Breast epithelium (tissue), 4 donors: ENCODE measurements at places on chromosomes 4 and X. TPM values are rescaled to one million over a fixed set of nuclear protein-coding genes. Genes with fewer than 3 reads are reported as not detected.
A peak's percentile ranks its signal among the peaks of the same experiment; 100 is the strongest.

The STX18 gene
- total RNA-seq: 32.8 TPM

The PJA1 gene
- total RNA-seq: 20.0 TPM

DNA sequence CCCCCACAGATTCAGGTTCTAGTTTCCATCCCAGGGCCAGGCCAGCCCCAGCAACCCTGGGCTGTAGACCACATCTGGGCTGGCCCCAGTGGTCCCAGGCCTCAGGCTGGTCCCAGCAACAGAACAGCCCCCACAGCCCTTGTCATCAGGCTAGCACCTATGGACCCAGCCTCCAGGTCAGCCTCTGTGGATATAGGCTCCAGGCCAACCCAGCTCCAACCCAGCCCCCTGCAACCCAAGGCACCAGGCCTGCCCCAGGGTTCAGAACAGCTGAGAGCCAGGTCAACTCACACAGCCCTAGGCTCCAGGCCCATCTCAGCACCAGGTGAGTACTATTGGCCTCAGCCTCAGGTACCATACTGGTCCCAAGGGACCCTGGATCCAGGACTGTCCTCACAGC, 155.3 kb downstream of the PWWP3B start:
- no peaks in the 10 kb centered on the region for H3K4me1 ChIP-seq
- no peaks in the 10 kb centered on the region for H3K36me3 ChIP-seq
- no peak for DNase-seq

- no peak overlapping the region for H3K27ac ChIP-seq
- no peak for DNase-seq
- H3K4me3 ChIP-seq: no peak overlapping the region
- no peaks in the 10 kb centered on the region for H3K4me1 ChIP-seq
- peaks cover 36% of the 10 kb centered on the region for H3K27me3 ChIP-seq
Measured at GRCh38 chrX:13015536-13016236, 28.7 kb downstream of the FAM9C start.

DNA sequence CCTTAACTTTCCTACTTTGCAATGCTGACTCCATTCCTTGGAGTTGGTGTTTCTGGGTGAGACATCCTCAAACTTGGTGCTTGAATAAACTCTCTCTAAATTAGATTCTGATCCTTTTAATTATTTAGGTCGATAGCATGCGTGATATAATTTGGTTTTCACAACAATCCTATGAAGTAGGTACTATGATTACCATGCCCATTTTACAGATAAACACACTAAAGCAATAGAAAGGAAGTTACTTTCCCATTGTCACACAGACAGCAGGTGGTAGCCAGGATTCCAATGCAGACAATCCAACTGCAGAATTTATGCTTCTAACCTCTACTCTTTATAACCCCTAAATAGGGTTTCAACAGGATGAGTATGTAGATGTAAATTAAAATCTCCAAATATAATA, 21.7 kb upstream of the AASDH start:
- peaks cover 6% of the 10 kb centered on the region for H3K4me1 ChIP-seq
- no peak overlapping the region for H3K4me3 ChIP-seq
- H3K27ac ChIP-seq: peak overlapping the region; percentile 66
- no peaks in the 10 kb centered on the region for H3K36me3 ChIP-seq
- H3K27me3 ChIP-seq: no peaks in the 10 kb centered on the region

GRCh38 chr4:10747186-10747585, 62.6 kb upstream of the CLNK start:
- H3K27ac ChIP-seq: peak overlapping the region; percentile 18
- H3K36me3 ChIP-seq: no peaks in the 10 kb centered on the region
- no peak overlapping the region for H3K4me3 ChIP-seq
- H3K4me1 ChIP-seq: no peaks in the 10 kb centered on the region
- no peaks in the 10 kb centered on the region for H3K27me3 ChIP-seq

GRCh38 chr4:94507708-94508107, 56.0 kb downstream of the PDLIM5 start:
- H3K4me3 ChIP-seq: no peak overlapping the region
- no peaks in the 10 kb centered on the region for H3K36me3 ChIP-seq
- H3K27ac ChIP-seq: no peak overlapping the region

DNA sequence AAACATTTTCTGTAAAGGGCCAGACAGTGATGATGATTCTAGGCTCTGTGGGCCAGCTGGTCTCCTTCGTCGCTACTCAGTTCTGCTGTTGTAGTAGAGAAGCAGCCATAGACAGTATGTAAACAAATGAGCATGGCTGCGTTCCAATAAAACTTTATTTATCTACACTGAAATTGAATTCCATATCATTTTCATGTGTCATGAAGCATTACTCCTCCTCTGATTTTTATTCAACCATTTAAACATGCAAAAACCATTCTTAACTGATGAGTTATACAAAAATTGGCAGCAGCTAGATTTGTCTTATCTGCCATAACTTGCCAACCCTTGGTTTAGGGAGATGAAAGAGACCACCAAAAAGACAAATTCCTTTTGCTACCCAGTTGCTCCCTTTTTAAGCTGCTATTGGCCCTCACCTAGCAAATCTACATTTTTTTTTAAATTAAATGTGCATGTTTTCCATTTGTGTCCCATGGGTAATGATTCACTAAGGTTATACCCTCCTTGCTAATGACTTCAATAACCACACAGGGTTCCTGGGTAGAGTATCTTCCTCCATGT, 309.9 kb downstream of the DHX15 start:
- no peak for DNase-seq
- H3K36me3 ChIP-seq: no peaks in the 10 kb centered on the region
- no peak overlapping the region for H3K27ac ChIP-seq
- H3K4me1 ChIP-seq: no peaks in the 10 kb centered on the region
- no peak overlapping the region for H3K4me3 ChIP-seq

- H3K36me3 ChIP-seq: no peaks in the 10 kb centered on the region
- no peak overlapping the region for H3K27ac ChIP-seq
- DNase-seq: no peak
Measured at GRCh38 chr4:113481820-113482219, 279.7 kb downstream of the CAMK2D start.
